ENCODE measurements at places on chromosomes 7 and 10.
A peak's percentile ranks its signal among the peaks of the same experiment; 100 is the strongest.

- DNase-seq, result no peak
Measured at GRCh38 chr7:506921-507622, 12.6 kb downstream of the PDGFA start.

DNA sequence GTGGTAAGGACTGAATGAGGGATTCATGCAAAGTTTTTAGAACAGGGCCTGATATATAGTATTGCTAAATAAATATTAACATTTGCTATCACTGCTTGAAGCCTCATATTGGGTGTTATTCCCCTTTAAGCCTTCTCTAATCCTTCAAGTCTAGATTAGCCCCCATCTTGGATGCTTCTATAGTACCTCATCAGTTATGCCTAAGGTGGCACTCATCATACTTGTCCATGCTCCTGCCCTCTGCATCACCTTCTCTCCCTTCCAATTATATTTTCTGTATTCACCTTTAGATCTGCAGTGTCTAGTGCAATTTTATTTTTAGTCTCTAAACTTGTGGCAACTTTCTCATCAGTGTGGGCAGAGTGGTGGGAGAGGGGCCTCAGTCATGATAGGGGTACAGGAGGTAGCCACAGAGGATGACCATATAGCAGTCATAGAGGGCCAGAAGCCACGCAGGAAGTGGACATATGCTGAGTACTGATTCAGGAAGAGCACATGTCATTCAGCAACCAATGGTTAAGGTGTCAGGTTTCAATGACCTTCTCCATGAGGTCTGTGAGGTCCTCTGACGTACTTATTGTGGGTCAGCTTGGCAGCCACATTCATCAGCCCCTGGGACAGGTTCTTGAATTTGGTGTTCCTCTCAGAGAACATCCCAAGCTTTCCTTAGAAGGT is 2.5 kb downstream of the ENTPD1 start:
- no peak for DNase-seq

DNA sequence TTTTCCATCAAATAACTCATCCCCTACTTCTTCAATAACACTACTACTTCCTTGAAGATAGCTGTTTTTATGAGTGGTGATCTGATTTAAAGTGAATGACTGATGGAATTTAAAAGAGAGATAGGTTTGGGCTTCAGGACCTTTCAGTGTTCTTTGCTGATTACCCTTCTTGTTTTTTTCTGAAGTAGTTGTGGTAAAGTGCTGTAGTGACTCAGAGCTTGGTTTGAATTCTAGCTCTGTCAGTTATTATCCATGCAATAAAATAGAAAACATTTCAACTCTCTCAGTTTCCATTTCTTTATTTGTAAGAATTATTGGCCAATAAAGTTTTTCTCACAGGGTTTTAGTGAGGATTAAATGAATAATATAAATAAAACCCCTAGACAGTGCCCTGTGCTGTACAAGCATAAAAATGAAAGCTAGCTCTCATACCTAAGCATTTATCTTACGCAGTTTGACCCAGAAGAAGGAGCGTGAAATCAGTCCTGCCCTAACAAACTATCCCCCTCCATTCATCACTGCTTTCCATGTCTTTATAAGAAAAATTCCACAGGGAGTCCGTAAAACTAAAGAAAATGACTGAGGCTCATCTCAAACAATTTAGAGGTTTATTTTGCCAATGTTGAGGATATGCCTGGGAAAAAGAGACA is 25.1 kb upstream of the AKAP9 start:
- peak; percentile 66 for DNase-seq

DNA sequence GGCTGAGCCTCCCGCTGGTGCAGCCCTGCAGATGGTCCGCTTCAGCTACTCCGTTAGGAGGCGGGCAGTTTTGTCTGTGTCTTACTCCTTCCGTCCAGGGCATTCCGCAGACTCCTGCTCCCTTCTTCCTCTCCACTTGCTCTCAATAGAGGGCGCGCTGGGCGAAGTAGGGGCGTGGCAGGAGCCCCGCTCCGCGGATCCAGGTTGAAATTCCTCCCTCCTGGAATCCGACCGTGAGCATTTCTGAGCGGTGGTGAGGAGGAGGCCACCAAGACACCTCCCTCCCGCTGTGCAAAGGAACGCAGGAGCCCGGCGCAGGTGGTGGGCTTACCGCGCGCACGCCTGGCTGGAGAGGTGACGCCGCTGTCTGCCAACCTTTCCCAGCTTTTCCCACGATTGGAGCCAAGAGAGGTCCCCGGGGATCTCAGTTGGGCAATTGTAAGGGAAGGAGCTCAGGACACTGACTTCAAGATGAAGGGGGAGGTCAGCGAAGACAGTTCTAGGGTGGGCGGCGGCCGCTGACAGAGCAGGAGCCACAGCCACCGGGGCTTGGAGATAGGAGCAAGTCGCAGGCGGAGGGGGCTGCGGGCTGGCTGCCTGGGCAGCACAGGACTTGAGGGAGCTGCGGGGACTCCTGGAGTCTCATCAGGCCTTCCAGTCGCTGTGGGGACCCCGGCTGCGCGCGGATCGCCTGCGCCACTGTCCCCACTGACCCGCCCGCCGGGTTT is 1011.3 kb downstream of the XPNPEP1 start:
- DNase-seq, result peak; percentile 50

DNA sequence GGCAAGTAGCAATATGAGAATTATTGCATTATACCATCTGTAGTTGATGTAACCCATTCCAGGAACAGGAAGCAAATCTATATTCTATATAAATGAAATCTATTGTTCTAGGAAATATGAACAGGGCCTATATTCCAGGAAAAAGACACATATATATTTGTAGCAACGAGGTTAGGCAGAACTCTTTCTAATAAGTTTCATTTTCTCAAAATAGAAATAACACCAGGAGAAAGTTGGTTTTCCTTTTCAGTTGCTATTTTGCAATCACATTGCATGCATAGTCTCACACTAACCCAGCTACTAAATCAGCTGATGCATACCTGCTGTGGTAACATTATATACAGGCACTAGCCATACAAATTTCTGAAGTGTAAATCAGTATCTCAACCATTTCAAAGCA is 6.2 kb upstream of the IFIT2 start:
- peak; percentile 91 for DNase-seq

GRCh38 chr7:17773289-17773626 is 167.0 kb downstream of the SNX13 start:
- peak; percentile 97 for DNase-seq

DNA sequence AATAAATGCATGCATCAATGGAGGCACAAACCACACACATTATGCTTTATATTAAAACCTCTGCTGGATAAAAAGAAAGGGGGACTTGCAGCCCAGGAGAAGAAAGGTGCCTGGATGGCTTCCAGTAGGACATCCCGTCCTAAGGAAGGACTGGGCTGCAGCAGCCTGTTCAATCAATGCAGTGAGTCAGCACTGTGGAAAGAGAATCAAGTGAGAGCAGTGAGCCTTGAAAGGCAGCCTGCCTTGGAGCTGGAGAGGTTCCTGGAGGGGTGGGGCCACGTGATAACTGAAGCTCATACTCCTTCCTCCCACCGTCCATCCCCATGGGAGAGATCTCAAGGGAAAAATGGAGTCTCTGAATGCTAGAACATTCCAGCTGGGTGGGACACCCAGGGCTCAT is 501.2 kb downstream of the ADRA2A start:
- DNase-seq, result no peak

GRCh38 chr7:41630741-41631140 is 72.1 kb downstream of the INHBA start:
- DNase-seq, result no peak

DNA sequence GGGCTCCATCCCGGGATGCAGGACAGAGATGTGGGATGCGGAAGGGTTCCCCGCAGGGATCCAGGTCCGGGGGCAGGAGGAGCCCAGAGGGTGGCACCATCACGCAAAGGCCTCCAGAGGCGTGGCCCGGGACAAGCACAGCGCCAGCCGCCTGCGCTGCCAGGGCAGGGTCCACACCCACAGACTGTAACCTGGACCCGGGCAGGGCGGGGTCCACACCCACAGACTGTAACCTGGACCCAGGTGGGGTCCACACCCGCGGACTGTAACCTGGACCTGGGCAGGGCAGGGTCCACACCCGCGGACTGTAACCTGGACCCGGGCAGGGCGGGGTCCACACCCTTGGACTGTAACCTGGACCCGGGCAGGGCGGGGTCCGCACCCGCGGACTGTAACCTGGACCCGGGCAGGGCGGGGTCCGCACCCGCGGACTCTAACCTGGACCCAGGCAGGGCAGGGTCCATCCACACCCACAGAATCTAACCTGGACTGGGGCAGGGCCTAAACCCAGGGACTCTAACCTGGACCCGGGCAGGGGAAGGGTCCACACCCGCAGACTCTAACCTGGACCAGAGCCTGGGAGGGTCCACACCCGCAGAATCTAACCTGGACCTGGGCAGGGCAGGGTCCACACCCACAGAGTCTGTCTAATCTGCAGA is 37.5 kb upstream of the SUN1 start:
- DNase-seq, result no peak

DNA sequence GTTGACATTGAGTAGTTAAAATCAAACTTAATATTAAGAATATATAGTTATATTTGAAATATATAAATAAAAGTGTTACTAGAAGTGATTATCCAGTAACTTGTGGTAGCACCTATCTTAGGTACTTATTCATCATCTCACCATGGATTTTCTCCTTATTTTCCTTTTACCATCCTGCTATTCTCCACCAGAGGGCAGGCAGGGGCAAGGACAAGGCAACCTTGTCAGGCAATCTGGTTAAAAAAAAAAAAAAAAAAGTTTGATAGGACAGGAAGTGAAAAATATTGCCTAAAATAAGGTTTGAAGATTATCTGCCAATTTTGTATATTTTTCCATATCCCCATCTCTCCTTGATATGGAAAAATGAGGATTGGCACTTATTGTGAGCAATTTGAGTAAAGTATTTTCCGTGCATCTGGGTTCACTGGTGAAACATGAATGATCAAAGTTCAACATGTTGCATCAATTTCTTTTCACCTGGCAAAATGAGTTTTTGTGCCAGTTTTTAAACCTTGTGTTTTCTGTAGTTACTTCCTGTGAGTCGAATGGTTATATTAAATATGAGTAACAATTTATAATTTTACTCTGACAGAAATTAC is 256.7 kb downstream of the AGMO start:
- peak; percentile 43 for DNase-seq

DNA sequence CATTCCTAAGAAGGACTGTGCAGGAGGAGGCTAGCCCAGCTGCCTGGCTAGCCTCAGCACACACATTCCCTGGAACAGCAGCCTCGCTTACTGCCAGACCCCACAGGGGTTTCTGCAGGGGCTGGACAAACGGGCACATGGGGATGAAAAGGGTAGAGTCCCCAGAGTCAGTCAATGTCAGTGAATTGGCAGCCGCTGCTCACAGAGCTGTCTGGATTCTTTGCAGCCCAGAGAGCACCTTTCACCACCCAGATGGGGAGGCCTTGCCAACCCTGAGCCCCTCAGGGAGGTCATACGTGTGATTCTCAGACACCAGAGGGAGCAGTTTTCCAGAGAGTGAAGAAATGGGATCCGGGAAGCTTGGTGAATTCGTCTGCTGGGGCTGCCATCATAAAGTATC is 143.3 kb downstream of the KCNMA1 start:
- peak; percentile 27 for DNase-seq

Data from iris pigment epithelial cell (primary cell).